ENCODE measurements at places on chromosomes 7 and 10. TPM values are rescaled to one million over a fixed set of nuclear protein-coding genes. Genes with fewer than 3 reads are reported as not detected.

Gene WEE2
- not detected for total RNA-seq

Gene PDGFA
- 163 TPM for total RNA-seq

Gene TMEM184A
- total RNA-seq, result not detected

Gene DCLRE1C
- 9.4 TPM for total RNA-seq

Gene AKR1E2
- 5.0 TPM for total RNA-seq

Gene AGMO
- total RNA-seq, result 0.93 TPM

Gene ALOX5
- total RNA-seq, result not detected

Gene TWNK
- total RNA-seq, result 3.3 TPM

Gene ICA1
- 2.2 TPM for total RNA-seq

Gene ATOH7
- not detected for total RNA-seq

Gene GRM8
- total RNA-seq, result not detected

Gene HOXA13
- total RNA-seq, result not detected

Gene PLXNA4
- total RNA-seq, result 2.0 TPM

Gene PNLIP
- not detected for total RNA-seq

Gene OLAH
- total RNA-seq, result under 0.01 TPM

Gene ABCB1
- 3.9 TPM for total RNA-seq

Gene GIMAP2
- 1.6 TPM for total RNA-seq

Gene RNF133
- 0.37 TPM for total RNA-seq

Gene PRSS1
- not detected for total RNA-seq

Gene HEPACAM2
- total RNA-seq, result not detected

Gene CEP41
- 8.0 TPM for total RNA-seq

Gene RSPH10B2
- total RNA-seq, result 0.19 TPM

Gene PNLIPRP1
- total RNA-seq, result not detected

Gene CPA2
- not detected for total RNA-seq

Gene CRHR2
- total RNA-seq, result not detected

Gene C10orf105
- total RNA-seq, result under 0.01 TPM

Gene TMEM236
- total RNA-seq, result 0.06 TPM

Gene CYP2C8
- not detected for total RNA-seq

Gene ENTPD1
- total RNA-seq, result 0.99 TPM

Gene SHTN1
- 1.2 TPM for total RNA-seq

Gene ASB15
- not detected for total RNA-seq

Gene ACSL5
- total RNA-seq, result 0.92 TPM

Gene IKZF1
- total RNA-seq, result not detected

Gene ANKRD22
- total RNA-seq, result 0.13 TPM

Gene INA
- total RNA-seq, result 0.44 TPM

Gene CFAP43
- total RNA-seq, result 0.31 TPM

Gene CALHM1
- not detected for total RNA-seq

Gene FXYD4
- not detected for total RNA-seq

Gene FAM131B
- total RNA-seq, result 1.6 TPM

Gene GPR15LG
- not detected for total RNA-seq

Gene ZNF727
- total RNA-seq, result 1.8 TPM

Gene AZGP1
- total RNA-seq, result not detected

Gene CPN1
- total RNA-seq, result not detected

Gene PCLO
- total RNA-seq, result under 0.01 TPM

Gene ZNF804B
- not detected for total RNA-seq

Gene CCDC172
- total RNA-seq, result not detected

Gene OR9A4
- total RNA-seq, result not detected

Gene HTR7
- total RNA-seq, result 3.4 TPM

Gene ADARB2
- total RNA-seq, result not detected

Gene WDR86
- total RNA-seq, result 0.26 TPM

Gene MSANTD7
- 15.5 TPM for total RNA-seq

Gene TMEM178B
- total RNA-seq, result 0.06 TPM

Gene CPED1
- total RNA-seq, result 94.2 TPM

Gene GIMAP1
- total RNA-seq, result 0.26 TPM

Gene RAPGEF5
- total RNA-seq, result 39.3 TPM

Gene KCNIP2
- total RNA-seq, result 1.1 TPM

Gene HOXA7
- total RNA-seq, result not detected

Gene GRID2IP
- not detected for total RNA-seq
